CD4-positive, alpha-beta T cell treated with Interferon gamma for 1 hour (primary cell): ENCODE measurements at places on chromosomes 16 and 17.

DNA sequence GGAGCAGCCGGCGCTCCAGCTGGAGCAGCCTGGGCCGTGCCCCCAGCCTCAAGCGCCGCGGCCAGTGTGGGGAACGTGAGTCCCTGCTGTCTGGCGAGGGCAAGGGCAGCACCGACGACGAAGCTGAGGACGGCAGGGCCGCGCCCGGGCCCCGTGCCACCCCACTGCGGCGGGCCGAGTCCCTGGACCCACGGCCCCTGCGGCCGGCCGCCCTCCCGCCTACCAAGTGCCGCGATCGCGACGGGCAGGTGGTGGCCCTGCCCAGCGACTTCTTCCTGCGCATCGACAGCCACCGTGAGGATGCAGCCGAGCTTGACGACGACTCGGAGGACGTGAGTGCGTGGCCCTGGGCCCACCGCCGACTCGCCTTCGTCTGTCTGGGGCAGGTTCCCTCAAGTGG, 16.0 kb downstream of the TPSG1 start:
- DNase-seq: no peak

- no peak for DNase-seq
Observed at GRCh38 chr17:54944796-54945195, 23.7 kb downstream of the COX11 start.

DNA sequence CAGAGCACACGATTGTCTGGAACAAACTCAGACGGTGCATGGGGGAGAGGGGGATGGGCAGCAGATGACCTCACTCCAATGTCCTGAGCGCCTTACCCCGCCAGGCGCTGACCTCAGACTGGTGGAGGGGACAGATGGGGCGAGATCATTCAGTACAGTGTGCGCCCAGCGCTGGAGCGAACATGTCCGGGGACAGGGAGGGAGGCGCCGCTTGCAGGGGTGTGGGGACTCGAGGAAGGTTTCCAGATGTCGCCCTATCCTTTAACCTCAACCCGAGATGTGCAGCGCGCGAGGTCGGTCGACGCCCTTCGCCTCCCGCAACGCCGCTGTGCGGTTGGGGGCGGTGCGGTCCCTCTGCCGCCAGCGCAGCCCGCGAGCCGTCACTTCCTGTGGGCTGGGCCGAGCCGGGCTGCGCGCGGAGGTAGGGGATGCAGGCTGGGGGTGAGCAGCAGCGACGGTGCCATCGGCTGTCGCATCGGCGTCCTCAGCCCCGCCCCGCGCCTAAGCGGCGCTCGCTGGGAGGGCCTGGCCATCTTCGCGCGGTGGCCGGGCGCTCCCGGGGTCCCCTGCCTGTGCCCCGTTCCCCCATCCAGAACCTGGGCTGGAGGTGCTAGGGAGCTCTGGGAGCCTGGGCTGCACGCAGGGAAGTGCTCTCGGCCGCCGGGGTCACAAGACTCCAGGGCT, 5.3 kb upstream of the CDR2L start:
- peak; percentile 81 for DNase-seq

DNA sequence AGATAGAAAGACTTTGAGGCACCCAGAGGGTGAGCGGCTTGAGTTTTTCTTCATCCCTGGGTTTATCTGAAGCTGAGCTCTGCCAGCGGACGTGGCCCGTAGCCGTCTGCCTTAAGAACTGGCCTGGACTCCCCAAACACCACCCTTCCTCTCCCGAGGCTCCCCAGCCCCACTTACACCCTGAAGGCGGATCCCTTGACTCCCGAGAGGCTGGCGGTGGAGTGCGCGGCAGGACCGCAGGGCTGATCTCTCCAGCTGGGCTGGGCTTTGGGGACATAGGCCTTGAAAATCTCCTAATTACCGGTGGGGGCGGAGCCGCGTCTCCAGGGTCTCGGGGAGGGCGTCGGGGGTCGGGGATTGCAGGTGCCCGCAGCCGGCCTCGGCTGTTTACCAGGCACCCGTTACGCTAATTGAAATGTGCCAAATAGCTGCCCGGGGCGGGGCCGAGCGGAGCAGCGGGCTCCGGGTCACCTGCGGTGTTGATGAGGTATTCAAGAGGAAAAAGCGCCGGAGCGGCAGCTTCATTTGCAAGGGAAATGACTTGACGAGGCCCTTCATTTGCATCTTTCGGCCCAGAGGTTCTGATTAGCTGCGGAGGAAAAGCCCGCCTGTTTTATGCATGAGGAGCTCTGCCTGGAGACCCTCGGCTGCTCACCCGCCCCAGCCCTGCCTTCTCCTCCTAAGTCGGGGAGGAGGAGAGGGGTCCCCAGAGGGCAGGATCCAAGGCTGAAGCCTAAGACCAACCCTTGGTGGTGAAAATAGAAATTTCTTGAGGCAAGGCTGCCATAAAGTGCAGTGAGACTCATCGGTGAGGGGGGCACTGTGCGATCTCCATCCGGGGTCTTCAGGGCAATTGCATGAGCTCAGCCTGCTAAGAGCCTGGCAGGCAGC, 100.7 kb downstream of the MGAT5B start:
- peak; percentile 79 for DNase-seq

DNA sequence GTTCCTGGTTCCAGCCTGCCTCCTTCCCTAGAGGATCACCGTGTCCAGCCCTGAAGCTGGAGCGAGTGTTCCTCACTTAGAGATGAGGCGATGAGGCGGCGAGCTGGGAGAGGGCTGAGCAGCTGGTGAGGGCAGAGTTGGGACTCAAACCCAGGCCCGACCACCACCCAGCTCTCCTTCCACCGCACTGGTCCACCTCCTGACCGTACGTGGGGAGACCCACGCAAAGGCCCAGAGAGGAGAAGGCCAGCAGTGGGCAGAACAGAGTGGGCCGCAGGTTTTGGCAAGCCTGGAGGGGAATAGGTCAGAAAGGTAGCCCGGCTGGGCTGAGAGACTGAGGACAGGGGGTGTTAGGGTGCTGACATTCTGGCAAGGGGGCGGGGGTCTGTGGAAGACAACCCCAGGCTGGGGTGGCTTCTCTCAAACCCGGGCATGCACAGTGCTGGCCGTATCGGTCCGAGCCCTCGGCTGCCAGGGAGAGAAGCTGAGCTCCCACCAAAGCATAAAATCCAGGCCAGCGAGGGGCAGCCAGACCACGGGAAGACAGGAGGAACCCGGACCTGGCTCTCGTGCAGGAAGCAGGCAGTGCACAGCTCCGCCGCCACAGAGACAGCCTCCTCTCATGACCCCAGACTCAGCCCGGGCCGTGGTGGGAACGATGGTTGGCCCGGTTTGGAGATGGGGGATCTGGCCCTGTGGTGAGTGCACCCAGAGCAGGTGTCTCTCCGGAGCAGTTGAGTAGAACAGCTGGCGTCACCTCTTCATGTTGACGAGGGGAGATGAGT, 24.9 kb downstream of the MLYCD start:
- no peak for DNase-seq

GRCh38 chr17:63626551-63627180, 4.4 kb downstream of the MAP3K3 start:
- no peak for DNase-seq

- no peak for DNase-seq
Observed at GRCh38 chr17:68701046-68701445, 99.9 kb upstream of the FAM20A start.

- DNase-seq: no peak
Observed at GRCh38 chr17:19322129-19322505, 40.4 kb downstream of the B9D1 start.

DNA sequence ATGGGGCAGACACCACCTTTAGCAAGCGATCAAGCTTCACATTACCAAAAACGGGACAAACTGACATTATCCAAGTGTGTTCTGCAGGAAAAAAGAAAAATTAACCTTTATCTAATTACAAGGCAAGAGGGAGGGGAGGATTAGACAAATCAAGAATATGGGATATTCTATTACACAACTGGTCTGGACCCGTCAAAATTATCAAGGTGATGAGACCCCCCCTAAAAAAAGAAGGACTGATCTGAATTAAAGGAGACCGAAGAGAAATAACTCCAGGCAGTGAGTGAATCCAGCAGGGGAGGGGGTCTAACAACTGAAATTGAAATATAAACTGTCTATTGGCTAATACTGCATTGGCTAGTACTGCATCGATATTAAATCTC, 424 bp upstream of the NUBP1 start:
- no peak for DNase-seq

DNA sequence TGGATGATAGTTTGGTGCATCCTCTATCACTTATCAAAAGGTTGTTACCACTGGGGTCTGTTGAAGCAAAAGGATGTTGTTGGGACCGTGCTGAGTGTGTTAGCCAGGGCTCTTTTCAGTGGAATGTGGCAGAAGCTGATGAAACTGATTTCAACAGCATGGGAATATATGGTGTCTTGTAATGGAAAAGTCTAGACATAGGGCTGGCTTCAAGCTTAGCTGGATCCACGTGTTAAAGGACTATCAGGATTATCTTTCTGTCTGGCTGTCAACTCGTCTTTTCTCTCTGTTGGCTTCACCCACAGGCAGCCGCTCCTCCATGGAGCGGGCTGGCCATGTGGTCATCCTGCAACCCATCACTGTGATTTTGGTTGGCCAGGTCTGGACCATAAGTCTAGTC, 8.7 kb downstream of the SNX29 start:
- no peak for DNase-seq

DNA sequence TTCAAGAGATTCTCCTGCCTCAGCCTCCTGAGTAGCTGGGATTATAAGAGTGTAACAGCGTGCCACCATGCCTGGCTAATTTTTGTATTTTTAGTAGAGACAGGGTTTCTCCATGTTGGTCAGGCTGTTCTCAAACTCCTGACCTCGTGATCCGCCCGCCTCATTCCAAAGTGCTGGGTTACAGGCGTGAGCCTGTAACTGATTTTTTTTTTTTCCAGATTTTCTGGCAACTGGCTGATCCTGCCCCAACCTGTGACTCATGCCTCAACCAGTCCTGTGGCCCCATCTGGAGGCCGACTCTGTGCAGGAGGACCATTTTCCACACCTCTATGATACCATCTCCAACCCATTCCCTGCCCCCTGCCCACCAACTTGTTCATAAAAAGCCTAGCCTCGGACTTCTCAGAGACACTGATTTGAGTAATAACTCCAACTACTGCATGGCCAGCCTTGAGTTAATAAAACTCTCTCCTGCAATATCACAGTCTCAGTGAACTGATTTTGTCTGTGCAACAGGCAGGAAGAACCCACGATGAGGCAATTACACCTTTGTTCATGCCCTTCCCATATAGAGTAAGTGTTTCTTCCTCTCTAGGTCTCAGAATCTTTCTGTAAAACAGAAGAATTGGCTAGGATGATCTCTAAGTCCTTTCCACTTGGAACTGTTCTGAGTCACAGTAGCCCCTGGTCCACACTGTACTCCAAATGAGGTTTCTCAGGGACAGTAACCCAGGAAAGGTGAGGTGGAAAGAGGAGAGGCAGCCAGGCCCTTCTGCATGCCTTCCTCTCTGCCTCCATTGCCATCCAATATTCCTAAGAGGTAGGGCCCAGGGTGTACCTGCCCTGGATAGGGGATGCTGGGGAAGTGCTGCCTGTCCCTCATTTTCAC, 8.8 kb upstream of the CNOT1 start:
- no peak for DNase-seq

- no peak for DNase-seq
Observed at GRCh38 chr16:35741546-35741945, 2282.1 kb downstream of the TP53TG3F start.

DNA sequence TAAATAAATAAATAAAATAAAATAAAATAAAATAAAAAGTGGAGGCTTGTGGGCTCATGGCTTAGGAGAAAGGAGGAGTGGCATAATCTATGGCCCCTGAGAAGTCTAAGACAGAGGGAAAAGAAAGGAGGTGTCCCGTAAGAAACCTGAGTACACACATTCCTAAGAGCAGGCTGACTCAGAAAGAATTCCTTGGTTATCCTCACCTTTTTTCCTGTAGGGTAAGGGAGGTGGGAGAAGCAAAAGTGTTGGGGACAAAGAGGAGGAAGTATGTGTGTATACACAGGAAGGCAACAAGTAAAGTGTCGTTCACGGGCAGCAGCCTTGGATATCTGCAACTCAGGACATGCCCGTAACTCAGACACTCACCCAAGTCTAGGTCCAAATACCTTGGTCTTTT, 29.3 kb downstream of the MARF1 start:
- DNase-seq: no peak

DNA sequence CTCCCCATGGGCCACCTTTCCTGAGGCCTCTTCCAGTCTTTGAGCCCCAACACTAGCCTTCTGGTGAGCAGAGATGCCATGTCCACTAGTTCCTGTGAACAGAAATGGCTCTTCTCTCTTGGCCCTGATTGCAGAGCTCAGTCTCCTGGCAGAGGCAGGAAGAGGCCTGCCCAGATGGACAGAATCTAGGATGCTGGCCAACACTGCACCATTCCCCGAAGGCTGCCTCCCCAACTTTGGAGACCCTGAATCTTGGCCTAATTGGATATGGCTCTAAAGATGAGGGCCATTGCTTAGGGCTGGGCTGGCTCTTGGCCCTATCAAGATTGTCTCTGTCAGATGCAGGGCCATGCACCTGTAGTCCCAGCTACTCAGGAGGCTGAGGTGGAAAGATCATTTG, 18.0 kb upstream of the DYNLL2 start:
- no peak for DNase-seq

- DNase-seq: no peak
Observed at GRCh38 chr16:52474679-52475078, 72.3 kb downstream of the TOX3 start.

DNA sequence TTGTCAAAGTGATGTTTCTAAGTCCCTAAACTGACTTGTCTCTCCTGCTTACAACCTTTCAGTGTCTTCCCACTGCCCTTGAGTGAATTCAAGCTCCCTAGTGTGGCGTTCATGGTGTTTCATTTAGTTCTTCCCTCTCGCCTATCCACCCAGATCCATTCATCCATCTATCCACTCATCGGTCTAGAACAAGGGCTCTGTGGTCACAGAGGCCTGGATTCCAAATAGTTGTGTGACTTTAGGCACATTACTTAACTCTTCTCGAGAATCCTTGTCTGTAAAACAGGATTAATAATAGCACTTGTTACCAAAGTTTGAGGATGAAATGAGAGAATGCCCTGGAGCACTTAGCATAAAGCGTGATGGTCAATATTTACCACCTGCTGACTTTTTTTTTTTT, 870 bp upstream of the TAC4 start:
- DNase-seq: no peak

DNA sequence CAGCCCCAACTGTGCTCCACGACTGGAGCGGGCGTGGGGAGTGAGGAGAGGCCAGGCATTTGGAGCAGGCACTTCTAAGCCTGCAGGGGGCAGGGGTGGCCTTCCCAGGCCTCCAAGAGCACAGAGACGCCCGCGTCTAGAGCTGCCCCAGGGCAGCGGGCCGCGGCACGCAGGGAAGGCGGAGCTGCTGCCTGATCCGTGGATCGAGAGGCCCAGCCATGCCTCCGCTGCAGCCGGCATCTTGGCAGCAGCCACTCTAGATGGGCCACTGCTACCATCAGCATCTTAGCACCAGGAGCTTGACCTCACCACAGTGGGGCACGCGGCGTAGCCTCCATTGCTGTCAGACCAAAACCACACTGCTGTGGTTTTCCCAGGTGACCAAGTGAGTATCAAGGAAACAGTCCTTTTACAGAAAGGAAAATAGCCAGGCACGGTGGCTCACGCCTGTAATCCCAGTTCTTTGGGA, 20.4 kb upstream of the WDR45B start:
- peak; percentile 51 for DNase-seq
